ENCODE measurements at places on chromosomes 6 and 20.

DNA sequence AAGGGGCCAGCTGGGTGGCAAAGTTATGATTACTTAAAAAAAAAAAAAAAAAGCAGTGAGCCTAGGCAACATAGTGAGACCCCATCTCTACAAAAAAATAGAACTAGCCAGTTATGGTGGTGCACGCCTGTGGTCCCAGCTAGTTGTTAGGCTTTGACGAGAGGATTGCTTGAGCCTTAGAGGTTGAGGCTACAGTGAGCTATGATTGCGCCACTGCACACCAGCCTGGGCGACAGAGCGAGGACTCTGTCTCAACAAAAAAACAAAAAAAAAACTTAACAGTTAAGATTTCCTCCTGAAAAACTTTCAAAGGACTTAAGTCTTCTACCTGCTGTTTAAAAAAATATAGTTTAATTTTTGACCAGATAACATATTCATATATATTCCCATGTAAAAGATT lies 2.4 kb downstream of the GTSF1L start:
- no peak for DNase-seq

DNA sequence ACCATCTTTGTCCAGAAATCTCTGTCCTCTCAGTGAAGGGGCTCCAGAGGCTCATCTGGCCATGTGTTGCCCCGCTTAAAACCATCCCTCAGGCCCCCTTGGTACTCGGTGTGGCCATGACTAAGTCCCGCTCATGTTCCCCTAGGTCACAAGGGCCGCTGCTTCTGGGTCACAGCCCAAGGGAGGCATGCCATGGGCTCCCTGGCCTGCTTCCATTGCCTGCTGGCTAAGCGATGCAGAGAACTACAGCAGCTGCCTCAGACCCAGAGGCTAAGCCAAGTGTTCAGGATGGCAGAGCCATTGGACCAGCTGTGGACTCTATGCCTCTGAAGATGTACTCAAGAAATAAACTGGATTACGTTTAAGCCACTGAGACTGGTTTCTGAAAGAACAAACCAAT lies 95.5 kb downstream of the ZFP64 start:
- DNase-seq, result no peak

DNA sequence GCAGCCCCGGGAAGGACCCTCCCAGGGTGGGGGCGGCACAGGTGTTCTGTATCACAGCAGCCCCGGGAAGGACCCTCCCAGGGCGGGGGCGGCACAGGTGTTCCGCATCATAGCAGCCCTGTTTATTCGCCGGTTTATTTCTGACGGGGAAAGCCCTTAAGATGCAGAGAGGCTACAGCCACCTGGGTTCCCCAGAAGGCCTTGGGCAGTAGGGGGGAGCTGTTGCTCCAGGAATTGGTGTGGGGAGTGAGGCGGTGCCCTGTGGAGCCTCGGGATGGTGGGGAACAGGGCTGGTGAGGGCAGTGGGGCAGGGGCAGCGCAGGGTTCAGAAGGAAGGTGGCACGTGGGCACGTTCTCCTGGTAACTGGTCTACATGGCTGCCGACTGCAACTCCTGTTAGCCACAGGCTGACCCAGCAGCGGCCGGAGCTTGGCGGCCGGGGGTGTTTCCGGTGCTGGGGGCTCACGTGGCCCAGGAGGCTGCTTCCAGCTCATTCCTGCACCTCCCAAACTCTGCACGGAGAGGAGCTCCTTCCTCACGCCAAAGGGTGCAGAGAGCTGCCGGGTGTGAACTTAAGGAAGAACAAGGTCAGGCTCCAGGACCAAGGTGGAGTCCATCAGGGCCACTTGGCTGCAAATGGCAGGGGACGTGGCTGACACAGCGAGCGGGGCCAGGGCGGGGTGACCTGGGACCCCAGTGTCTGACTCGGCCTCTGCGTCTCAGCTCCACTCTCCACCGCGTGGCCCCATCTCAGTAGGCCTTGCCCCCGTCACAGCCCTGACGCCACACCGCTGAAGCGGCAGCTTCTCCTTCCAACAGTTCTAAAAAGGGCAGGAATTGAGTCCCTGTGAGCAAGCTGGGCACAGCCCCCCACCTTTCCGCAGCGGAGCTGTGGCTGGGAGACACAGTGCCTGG lies 13.2 kb downstream of the SLCO4A1 start:
- no peak for DNase-seq

- no peak for DNase-seq
These were observed 30.7 kb downstream of the CARMIL1 start for GRCh38 chr6:25309886-25310285.

GRCh38 chr6:36788768-36789167 lies 50.5 kb downstream of the CPNE5 start:
- no peak for DNase-seq

Data from EL (cell line).